ENCODE measurements at places on chromosomes 1 and 21.

DNA sequence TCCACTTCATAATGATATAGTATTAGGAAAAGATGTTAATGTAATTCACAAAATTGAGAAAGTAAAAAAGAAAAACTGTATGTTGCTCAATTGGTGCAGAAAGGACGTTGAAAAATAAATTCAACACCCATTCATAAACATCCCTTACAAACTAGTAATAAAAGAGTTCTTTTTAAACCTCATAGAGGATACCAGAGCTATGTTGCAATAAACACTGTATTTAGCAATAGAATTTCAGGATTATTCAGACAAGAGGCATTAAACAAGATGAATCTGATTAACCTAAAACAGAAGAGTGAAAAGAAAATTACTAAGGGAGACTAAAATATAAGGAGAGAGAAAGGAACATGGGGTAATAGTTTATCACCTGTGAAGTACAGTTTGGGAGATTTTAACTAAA is 154.8 kb downstream of the NTPCR start:
- DNase-seq: no peak

DNA sequence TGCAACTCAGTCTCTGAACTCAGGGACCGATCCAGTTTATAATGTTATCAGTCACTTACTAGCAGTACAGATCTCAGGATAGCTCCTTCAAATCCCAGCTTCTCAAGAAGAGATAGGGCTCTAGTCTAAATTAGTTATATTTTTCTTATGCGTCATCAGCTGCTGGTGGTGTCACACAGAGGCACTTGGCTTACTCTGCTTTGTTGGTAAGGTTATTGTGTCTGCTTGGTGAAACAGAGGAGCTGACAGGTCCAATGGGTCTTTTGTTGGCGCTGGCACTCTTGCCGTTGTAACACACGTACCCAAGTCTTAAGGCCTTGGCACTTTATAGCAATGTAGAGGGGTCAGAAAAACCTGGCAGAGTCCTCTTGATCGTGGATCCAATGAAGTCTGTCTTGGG is 12.2 kb downstream of the TOR1AIP2 start:
- no peak for DNase-seq

- DNase-seq: peak; percentile 29
These were observed 459 bp downstream of the SERBP1 start for GRCh38 chr1:67429528-67430357.

- DNase-seq: no peak
These were observed 2.0 kb downstream of the KCNE2 start for GRCh38 chr21:34365809-34366208.

DNA sequence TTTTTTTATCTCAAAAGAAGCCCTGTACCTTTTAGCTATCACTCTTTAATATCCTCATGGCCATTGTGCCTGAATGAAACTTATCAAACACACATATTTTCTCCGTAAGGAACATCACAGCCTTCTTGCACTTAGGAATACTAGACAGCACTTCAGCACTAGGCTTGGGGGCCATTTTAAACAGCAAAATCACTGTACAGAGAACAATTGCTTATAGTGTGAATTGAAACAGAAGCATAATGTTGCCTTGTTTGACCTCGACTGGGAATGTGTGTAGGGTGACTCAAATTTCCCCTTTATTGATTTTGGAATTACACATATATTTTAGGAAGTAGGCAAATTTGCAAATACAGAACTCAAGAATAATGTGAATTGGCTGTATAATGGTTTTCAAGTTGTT is 36.4 kb downstream of the KYAT3 start:
- no peak for DNase-seq
